Stimulated activated CD8-positive, alpha-beta memory T cell treated with anti-CD3 and anti-CD28 coated beads, Interleukin-15, amount 100 ng/mL, for 1 hour (primary cell): ENCODE measurements at places on chromosomes 5 and 9.

- no peak for DNase-seq
Observed at GRCh38 chr5:11504886-11505193, 399.4 kb downstream of the CTNND2 start.

DNA sequence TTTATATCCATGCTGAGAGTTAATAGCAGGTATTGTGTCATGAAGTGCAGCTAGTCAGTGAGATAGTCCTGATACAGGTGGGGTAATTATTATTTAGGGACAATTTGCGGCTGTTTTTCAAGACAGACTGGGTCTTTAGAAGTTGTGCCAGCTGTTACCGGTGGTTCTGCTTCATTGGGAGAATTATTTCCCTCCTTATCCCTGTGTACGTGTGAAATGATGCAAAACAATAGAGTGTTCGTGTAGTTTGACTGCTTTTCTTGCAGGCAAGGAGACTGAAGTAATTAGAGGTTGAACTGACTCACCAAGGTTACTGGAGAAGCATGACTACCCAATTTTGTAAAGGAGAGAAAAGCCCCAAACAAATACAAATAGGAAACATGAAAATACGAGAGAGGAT, 101.7 kb downstream of the ARRDC3 start:
- no peak for DNase-seq

DNA sequence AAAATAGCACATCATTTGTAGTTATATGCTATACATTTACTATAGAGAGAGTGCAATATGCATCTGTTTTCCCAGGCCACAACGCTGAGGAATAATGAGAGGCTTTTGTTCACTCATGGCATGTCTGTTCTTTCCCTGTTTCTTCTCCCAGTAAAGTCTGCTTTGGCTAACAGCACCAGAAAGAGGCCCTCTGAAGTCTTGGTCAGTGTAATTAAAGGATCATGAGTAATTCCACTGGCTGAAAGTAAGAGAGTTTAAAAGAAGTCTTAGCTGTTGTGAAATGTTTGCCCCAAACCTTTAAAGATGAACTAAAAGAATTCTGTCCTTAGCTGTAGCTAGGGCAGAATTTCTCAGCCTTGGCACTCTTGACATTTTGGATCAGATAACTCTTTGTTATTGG, 228.8 kb downstream of the TLE4 start:
- no peak for DNase-seq

GRCh38 chr5:179404321-179405053, 59.2 kb upstream of the ADAMTS2 start:
- no peak for DNase-seq

DNA sequence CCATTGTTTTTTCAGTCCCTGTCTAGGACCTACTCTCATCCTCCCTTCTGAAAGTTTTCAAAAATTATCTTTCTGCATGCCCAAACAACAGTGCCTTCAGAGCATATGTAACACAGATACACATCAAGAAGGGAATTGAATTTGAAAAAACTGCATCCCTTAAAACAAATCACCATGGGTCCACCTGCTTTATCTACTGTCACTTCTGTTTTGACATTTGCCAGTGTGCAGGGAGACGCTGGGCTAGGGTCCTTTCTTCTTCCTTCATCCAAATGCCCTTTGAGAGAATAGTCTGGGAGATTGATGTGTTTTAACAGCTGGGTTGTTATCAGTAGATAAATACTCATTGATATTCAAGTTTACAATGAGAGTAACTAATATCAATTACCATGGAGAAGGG, 1630.1 kb downstream of the MAT2B start:
- DNase-seq = no peak

DNA sequence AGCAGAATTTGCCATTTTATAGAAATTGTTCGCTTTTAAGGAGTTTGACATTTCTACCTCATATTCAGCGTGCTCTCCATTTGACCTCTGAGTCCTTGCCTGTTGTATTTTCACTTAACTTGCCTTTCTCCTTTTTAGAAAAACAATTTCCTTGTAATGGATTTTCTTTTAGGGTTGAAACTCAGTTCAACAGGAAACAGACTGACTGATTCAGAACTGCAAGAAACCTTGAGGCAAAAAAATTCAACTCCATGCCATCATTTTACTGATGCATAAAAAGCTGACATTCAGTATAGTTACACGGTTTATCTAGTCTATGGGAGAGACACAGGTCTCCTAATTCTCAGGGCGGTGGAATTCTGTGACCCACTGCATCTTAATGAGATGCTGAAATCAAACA, 59.8 kb downstream of the MRPS30 start:
- DNase-seq = no peak

DNA sequence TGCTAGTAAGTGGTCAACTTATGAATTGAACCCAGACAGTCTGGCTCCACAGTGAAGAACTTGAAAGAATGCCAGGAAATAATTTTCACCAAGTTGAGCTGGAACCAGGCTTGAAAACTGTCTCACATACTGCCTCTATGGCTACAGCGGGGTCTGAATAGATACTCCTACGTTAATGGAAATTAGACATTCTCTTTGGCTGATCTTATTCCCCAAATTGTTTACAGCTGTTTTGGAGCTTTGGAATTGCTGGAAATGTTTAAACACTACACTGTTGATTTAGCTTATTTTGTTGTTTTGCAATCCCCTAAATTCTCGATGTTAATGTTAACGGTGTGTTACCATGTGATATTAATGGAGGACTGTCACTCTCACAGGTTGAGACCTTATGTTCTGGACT, 146.4 kb downstream of the FBXL7 start:
- DNase-seq = no peak

DNA sequence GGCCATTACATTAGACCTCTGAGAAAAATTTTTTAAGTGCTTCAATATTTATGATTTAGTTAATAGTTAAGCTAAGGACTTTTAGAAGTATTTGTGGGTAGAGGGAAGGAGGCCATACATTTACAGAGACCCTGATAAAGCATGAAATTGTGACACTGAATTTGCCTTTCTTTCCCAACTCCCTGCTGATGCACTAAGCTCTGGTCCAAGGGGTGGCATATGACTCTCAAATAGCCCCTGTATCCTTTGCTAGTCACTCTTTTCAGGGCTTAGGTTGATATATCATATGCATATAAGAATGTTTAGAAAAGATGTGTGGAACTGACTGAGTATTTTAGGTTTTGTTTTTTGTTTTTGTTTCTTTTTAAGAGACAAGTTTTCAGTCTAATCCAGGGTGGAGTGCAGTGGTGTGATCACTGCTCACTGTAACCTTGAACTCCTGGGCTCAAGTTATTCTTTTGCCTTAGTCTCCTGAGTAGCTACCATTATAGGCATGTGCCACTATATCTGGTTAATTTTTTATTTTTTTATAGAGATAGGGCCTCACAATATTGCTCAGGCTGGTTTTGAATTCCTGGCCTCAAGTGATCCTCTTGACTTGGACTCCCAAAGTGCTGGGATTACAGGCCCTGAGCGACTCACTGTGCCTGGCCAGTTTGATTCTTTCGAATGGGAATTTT, 20.5 kb downstream of the KIAA1958 start:
- no peak for DNase-seq

GRCh38 chr5:135600152-135600570, 21.4 kb upstream of the CXCL14 start:
- no peak for DNase-seq

DNA sequence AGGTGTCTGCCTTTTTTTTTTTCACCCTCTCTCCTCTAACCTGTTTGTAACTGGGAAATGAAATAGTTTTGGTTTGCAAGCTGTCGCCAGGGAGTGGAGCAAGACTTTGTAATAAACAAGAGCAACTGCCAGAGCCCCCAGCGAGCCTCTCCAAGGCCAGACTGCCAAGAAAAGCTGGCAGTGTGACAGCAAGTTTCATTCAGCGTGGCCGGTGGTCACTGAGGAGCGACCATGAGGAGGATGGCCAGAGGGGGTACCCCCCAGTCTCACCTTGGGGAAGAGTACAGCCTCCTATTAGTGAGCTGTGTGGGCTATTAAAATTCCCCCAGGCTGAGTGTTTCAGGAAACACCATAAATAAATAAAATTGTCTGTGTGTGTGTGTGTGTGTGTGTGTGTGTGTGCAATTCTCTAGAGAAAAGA, 49.9 kb downstream of the ZFAND5 start:
- no peak for DNase-seq

DNA sequence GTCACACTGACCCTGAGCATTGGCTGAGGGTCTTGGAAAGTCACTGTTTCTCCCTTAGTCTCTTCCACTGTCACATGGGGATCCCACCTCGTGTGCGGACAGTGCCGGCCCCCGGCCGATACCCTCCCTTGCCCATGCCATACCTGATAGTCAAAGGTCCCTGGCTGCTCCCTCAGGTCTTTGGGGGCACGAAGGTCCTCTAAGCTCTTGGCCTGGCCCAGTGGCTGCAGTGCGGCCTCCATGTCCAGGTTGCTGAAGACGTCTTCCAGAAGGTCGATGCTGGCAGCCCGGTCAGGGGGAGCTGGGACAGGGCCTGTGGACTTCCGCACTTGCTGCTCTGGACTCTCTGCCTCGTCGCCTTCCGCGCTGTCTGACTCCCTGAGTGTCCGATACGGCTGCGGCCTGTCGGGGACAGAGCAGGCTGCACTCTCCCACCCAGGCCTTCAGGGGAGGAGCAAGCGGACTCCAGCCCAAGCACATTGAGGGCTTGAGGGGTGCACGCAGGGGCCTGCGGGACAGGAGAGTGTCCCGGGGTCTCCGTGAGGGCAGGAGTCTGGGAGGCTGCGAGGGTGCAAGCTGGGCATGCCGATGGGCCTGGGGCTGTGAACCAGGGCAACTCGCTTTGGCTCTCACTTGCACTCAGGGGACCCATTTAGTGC, 27.6 kb downstream of the CRB2 start:
- DNase-seq = no peak

GRCh38 chr9:38432922-38433510, 8.8 kb upstream of the IGFBPL1 start:
- DNase-seq = no peak

DNA sequence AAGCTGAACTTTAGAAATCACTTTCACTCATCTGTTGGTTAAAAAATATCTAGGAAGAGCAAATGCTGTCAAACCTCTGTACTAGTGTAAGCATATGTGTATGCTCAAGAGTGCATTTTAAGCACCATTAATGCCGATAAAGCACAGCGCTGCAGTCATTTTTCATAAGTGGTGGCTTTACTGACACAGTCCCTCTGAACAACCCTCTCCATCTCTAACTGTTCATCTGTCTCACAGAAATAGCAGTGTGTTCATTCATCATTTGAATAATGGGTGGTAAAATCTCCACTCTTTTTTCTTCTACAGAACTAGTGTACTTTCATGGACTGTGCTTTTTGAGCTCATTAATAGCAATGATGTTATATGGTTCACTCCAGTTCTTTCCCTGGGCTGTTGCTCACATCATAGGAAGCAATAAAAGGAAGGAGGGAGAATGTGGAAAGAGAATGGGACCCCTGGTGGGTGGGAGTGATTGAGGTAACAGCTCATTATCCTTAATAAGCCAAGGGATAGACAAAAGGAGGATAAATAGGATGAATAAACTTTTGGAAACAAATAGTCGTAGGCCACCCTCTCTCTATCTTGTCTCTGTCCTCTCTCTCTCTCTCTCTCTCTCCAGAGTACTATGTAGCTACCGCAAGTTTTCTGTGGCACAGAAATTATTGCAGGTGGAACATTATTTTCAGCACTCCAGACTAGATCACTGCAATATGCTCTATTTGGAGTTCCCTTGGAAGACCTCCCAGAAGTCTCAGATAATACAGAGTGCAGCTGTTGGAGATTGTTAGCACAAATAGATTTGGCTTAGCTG, 117.9 kb upstream of the PRDM9 start:
- no peak for DNase-seq

- DNase-seq = no peak
Observed at GRCh38 chr9:132487351-132487791, 77.4 kb downstream of the CFAP77 start.

DNA sequence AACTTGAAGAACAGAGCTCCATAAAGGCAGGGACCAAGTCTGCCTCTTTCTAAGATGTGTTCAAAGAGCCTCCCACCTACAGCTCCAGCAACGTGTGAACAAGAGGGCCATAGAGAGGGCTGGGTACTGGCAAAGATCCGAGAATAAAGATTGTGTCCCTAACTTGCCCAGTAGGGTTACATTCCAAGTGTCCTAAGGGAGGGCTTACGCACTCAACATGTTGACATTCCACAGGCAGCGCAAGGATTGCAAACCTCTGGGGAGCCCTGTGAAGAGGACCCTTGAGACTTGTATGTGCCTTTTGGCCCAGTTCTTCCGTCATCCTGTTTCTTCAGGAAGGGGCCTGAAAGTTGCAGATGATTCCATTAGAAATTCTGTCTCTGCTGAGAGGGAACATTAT, 48.2 kb upstream of the ENTREP1 start:
- DNase-seq = no peak

DNA sequence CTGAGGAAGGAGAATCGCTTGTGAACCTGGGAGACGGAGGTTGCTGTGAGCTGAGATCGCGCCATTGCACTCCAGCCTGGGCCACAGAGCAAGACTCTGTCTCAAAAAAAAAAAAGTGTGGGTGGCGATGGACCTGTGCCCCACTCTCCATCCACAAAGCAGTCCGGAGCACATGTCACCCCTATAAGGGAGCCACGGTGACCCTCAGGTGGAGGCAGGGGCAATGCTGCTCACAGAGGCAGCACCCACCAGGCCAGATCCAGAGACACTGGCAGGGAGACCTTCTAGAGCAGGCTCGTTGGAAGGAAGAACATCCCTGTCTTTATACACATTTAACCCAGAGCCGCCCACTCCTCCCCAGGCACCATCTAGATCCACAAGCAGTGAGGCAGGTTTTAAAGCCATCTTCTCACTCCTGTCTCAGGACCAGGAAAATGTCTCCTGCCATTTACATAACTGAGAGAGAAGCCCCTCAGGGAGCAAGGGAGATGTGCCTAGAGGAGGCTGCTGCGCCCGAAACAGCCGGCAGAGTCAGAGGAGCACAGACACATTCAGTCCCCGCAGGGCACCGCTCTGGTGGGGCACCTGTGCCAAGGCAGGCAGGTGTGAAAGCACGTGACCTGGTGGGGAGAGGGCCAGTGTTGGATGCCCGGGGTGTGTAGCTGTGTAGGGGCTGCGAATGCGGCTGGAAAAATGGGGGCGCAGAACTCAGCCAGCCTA, 31.6 kb upstream of the ADAMTS2 start:
- DNase-seq = no peak

DNA sequence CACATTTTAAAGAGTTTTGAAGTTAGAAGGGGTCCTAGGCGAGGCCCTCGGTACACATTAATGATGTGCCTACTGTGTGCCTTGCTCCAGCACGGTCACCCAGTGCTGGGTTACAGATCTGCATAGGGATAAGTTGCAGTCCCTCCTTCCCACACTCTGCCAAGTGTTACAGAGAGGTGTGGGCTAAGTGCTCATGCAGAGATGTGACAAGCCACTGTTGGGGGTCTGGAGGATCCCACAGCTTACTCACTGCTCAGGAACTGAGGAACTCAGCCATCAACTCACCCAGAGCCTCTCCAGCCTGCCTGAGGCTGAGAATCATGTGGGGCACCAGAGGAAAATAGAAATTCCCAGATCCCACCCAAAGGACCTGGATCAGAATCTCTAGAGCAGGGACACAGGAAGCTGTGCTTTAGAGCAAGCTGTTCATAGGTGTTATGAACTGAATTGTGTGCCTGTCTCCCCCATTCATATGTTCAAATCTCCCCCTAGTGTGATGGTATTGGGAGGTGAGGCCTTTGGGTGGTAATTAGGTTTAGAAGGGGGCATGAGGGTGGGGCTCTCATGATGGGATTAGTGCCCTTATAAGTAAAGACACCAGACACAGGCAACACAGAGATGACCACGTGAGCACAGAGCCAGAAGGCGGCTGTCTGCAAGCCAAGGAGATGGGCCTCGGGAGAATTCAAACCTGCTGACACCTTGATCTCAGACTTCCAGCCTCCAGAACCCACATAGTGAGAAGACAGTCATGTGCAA, 164.1 kb downstream of the HSD17B3 start:
- DNase-seq = no peak
